ENCODE measurements at places on chromosomes 16 and 17.
A peak's percentile ranks its signal among the peaks of the same experiment; 100 is the strongest.

- H3K4me1 ChIP-seq: no peaks in the 10 kb centered on the region
- no peaks in the 10 kb centered on the region for H3K36me3 ChIP-seq
- no peaks in the 10 kb centered on the region for H3K27me3 ChIP-seq
- no peak overlapping the region for H3K4me3 ChIP-seq
Measured at GRCh38 chr16:50301626-50302471, 35.5 kb downstream of the ADCY7 start.

GRCh38 chr17:27495460-27495859 is 39.2 kb downstream of the KSR1 start:
- H3K36me3 ChIP-seq: no peaks in the 10 kb centered on the region
- DNase-seq: no peak
- H3K4me1 ChIP-seq: peaks cover 20% of the 10 kb centered on the region
- H3K4me3 ChIP-seq: no peak overlapping the region
- peak overlapping the region; percentile 62 for H3K27ac ChIP-seq

- H3K4me3 ChIP-seq: no peak overlapping the region
- H3K36me3 ChIP-seq: no peaks in the 10 kb centered on the region
- peaks cover 12% of the 10 kb centered on the region for H3K4me1 ChIP-seq
- DNase-seq: no peak
- H3K27ac ChIP-seq: no peak overlapping the region
- no peaks in the 10 kb centered on the region for H3K27me3 ChIP-seq
Measured at GRCh38 chr17:4708436-4708835, 2.0 kb upstream of the ARRB2 start.

GRCh38 chr16:17295948-17296347 is 174.8 kb downstream of the XYLT1 start:
- peaks cover 35% of the 10 kb centered on the region for H3K4me1 ChIP-seq
- no peak for DNase-seq
- no peak overlapping the region for H3K4me3 ChIP-seq
- no peaks in the 10 kb centered on the region for H3K36me3 ChIP-seq

DNA sequence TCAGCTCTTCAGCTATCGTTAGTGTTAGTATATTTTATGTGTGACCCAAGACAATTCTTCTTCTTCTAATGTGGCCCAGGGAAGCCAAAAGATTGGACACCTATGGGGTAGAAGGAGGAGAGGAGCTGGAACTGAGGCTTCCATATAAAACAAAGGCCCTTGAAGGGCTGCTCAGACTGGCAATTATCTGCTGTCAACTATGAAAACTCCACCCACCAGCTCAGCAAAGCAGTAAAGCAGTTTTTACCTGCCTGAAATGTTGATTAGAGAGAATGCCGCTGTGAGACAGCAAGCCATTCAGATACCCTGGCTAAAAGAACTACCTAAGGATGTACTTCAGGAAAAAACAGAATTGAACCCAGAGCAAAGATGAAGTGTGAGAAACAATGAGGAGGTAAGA is 45.9 kb upstream of the GNAO1 start:
- H3K27me3 ChIP-seq: no peaks in the 10 kb centered on the region
- H3K27ac ChIP-seq: no peak overlapping the region
- H3K36me3 ChIP-seq: no peaks in the 10 kb centered on the region
- H3K4me1 ChIP-seq: no peaks in the 10 kb centered on the region

GRCh38 chr17:74447628-74448159 is 15.8 kb downstream of the GPRC5C start:
- peak overlapping the region; percentile 93 for H3K27ac ChIP-seq
- H3K4me1 ChIP-seq: peaks cover 94% of the 10 kb centered on the region
- H3K27me3 ChIP-seq: no peaks in the 10 kb centered on the region
- H3K36me3 ChIP-seq: no peaks in the 10 kb centered on the region
- peak overlapping the region; percentile 42 for H3K4me3 ChIP-seq
- DNase-seq: no peak

GRCh38 chr16:90040152-90041023 is 21.1 kb upstream of the DBNDD1 start:
- no peak for DNase-seq
- no peak overlapping the region for H3K4me3 ChIP-seq
- H3K27ac ChIP-seq: no peak overlapping the region
- no peaks in the 10 kb centered on the region for H3K27me3 ChIP-seq
- H3K4me1 ChIP-seq: no peaks in the 10 kb centered on the region
- peaks cover 40% of the 10 kb centered on the region for H3K36me3 ChIP-seq

DNA sequence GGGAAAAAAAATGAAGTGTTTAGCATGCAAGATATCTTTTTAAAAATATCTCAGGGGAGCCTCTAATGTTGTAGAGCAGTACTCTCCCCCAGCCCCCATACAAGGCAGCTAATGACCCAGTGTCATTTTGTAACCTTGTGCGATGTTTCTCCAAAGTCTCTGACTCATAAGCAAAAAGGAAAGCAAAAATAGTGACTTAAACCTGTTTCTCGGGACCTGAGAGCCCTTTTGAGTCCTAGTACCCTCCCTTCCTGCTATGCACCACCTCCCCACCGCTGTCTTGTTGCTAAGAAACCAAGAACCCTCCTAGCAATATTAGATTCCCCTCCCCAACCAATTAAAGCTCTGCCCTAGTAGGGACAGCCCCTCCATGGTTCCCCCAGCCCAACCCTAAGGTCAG is 2.8 kb downstream of the MYCBPAP start:
- DNase-seq: no peak
- no peaks in the 10 kb centered on the region for H3K27me3 ChIP-seq
- H3K36me3 ChIP-seq: no peaks in the 10 kb centered on the region
- H3K27ac ChIP-seq: no peak overlapping the region

DNA sequence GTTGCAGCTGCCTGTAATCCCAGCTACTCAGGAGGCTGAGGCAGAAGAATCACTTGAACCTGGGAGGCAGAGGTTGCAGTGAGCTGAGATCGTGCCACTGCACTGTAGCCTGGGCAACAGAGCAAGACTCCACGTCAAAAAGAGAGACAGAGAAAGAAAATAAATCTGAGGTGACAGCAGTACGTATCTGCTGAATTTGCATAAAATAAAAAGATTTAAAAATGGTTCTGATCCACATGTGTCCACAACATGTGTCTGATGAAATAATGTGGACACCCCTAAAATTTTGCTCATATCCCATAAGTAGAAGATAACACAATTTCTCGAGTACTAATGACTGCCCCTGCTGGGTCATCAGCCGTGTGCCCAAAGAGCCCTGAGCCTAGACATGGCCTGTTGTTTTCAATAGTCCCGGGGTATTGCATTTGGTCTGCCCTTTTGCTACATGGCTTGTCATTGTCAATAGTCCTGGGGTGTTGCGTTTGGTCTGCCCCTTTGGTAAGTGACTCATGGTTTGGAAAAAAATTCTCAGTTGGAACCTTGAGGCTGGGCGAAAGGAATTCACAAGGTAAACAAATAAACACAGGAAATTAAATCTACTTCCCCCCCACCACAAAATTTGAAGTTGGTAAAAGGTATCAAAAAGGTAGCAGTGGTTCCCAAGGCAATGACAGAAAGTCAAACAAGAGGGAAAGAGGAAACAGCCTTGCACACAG is 434.6 kb upstream of the MAF start:
- no peak for DNase-seq
- no peaks in the 10 kb centered on the region for H3K4me1 ChIP-seq

GRCh38 chr16:35750157-35750689 is 2290.8 kb downstream of the TP53TG3F start:
- H3K27me3 ChIP-seq: no peaks in the 10 kb centered on the region
- no peaks in the 10 kb centered on the region for H3K36me3 ChIP-seq
- no peak overlapping the region for H3K4me3 ChIP-seq
- DNase-seq: no peak
- H3K27ac ChIP-seq: no peak overlapping the region

GRCh38 chr17:72726936-72727335 is 365.6 kb downstream of the SLC39A11 start:
- H3K27me3 ChIP-seq: no peaks in the 10 kb centered on the region
- no peaks in the 10 kb centered on the region for H3K4me1 ChIP-seq
- no peak overlapping the region for H3K27ac ChIP-seq
- H3K4me3 ChIP-seq: no peak overlapping the region
- no peaks in the 10 kb centered on the region for H3K36me3 ChIP-seq

- no peaks in the 10 kb centered on the region for H3K36me3 ChIP-seq
- H3K4me3 ChIP-seq: no peak overlapping the region
- H3K27ac ChIP-seq: no peak overlapping the region
- H3K4me1 ChIP-seq: no peaks in the 10 kb centered on the region
Measured at GRCh38 chr16:28003021-28003865, 60.3 kb downstream of the GSG1L start.
